ENCODE measurements at places on chromosomes 11 and 22. TPM values are rescaled to one million over a fixed set of nuclear protein-coding genes. Genes with fewer than 3 reads are reported as not detected.

GRCh38 chr11:42596576-42597145 is 715.1 kb upstream of the API5 start:
- DNase-seq, result no peak

DNA sequence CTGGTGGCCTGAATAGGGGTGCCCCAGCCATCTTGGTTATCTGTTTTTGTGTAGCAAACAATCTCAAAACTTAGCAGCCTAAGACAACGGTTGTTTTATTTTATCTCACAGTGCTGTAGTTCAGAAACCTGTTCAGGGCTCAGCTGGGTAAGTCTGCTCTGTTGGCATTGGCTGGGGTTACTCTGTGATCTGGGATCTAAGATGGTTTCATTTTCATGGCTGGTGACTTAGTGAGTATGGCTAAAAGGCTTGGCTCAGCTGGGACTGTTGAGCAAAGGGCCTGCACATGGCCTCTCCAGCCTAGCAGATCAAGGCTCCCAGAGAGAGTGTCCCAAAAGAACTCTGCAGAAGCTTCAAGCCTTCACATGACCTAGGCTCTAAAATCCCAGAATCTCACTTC is 60.8 kb upstream of the POU2AF1 start:
- DNase-seq, result no peak

Gene CRYBB2
- total RNA-seq, result not detected

Gene MTA2
- 72.5 TPM for total RNA-seq

DNA sequence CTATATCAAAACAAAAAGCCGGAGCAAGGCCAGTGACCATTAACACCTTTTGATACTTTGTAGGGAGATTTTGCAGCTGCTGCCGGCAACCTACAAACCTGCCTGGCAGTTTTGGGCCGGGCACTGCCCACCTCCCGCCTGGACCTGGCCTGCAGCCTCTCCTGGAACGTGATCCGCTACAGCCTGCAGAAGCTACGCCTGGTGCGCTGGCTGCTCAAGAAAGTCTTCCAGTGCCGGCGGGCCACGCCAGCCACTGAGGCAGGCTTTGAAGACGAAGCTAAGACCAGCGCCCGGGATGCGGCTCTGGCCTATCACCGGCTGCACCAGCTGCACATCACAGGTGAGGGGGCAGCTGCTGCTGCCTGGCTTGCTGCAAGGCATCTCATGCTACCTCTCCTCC is 34.2 kb downstream of the SHISA8 start:
- no peak for DNase-seq

- no peak for DNase-seq
Measured at GRCh38 chr11:123408619-123409455, 21.2 kb upstream of the GRAMD1B start.

GRCh38 chr22:37906364-37907008 is 389 bp downstream of the MICALL1 start:
- peak; percentile 25 for DNase-seq

GRCh38 chr11:78961937-78962701 is 387.5 kb upstream of the NARS2 start:
- DNase-seq, result peak; percentile 17

- DNase-seq, result no peak
Measured at GRCh38 chr11:95750101-95750500, 39.5 kb downstream of the FAM76B start.

Gene SPI1
- 1.2 TPM for total RNA-seq

- no peak for DNase-seq
Measured at GRCh38 chr11:73270016-73270854, 1.9 kb upstream of the P2RY6 start.

GRCh38 chr11:124518989-124519451 is 24.4 kb downstream of the OR8B12 start:
- no peak for DNase-seq

Gene GRAP2
- 0.36 TPM for total RNA-seq

Gene KRTAP5-1
- not detected for total RNA-seq

- DNase-seq, result peak; percentile 27
Measured at GRCh38 chr22:32911503-32911902, 110.0 kb downstream of the TIMP3 start.

DNA sequence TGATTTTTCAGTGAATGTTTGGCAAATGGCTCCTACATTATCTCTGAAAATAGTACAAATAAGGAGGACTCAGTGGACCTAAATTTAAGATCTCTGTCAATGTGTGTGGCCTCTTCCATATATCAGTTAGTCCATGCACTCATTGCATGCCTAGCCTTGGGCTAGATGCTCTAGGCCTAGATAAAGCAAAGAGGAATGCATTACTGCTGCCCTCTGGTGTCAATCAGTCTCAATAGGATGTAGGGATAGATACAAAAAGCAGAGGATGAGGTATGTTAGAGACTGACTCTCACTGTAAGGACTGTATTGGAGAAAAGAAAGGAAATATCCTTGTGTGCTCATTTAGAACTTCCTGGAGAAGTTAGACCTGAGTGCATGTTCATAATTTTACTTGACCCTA is 42.0 kb downstream of the MS4A2 start:
- DNase-seq, result peak; percentile 37
